T47D (cell line): ENCODE measurements at places on chromosomes 2 and 18.

DNA sequence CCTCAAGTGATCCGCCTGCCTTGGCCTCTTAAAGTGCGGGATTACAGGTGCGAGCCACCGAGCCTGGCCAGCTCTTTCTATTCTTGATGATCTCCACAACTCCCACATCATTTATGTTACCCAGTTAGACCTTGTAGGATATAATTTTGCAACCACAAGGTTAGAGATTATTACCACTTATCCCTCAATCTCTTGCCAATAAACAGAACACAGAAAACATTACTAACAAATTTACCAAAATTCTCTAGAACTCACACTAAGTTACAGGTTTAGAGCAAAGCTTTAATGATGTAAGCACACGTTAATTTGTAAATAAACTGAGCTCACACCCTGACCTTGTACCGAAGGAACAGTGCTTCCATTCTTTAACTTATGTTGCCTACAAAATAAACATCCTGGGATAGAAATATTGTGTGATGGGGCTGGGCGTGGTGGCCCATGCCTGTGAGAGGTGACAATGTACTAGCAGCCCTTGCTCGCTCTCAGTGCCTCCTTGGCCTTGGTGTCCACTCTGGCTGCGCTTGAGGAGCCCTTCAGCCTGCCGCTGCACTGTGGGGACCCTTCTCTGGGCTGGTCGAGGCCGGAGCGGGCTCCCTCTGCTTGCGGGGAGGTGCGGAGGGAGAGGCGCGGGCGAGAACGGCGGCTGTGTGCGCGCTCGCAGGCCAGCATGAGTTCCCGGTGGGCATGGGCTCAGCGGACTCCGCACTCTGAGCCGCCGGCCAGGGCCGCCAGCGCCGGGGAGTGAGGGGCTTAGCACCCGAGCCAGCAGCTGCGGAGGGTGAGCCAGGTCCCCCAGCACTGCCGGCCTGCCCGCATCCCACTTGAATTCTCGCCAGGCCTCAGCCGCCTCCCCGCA is 42.1 kb upstream of the ITSN2 start:
- DNase-seq: no peak

DNA sequence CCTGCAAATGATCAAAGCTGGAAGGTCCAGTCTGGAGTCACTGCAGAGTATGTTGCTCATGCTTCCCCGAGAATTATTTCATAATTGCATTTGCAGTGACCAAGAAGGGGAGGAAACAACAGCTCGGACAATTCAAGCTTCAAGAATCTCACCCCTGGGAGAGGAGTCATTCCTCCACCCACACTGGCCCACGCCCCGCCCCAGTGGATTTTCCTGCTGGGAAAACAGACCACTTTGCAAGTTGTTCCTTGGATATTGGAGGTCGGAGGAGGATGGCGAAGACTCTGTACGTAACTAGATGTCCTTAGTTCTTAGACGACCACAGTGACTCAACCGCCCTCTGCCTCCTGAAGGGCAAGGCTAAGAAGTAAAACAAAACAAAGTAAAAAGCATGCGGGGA is 159.4 kb downstream of the TPO start:
- no peak for DNase-seq

DNA sequence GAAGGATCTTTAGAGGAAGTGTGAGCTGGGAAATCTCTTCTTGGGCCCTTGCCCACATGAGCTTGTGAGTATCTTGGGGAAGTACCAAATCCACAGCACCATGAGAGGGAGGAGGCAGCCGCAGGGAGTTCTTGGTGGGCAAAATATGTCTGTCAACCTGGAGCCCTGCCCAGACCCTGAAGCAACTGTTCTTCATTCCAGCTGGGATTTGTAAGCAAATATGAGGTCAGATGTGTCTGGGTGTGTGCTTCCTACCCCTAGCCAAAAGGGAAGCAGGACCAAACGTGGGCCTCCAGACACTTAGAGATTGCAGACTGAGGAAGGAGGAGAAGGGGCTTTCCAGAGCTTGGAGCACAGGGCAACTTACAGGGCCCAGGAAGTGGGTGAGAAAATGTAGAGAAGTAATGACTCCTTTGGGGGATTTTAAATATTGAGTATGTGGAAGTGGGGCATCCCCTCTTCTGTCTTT is 41.9 kb downstream of the TMEM247 start:
- no peak for DNase-seq

- no peak for DNase-seq
Measured at GRCh38 chr2:223586261-223586660, 15.9 kb downstream of the SCG2 start.

GRCh38 chr18:35378574-35378896 is 1.4 kb upstream of the ZNF396 start:
- DNase-seq: no peak
